ENCODE measurements at places on chromosomes 6 and 20. TPM values are rescaled to one million over a fixed set of nuclear protein-coding genes. Genes with fewer than 3 reads are reported as not detected.
A peak's percentile ranks its signal among the peaks of the same experiment; 100 is the strongest.

The FAM217A gene
- total RNA-seq, result not detected

DNA sequence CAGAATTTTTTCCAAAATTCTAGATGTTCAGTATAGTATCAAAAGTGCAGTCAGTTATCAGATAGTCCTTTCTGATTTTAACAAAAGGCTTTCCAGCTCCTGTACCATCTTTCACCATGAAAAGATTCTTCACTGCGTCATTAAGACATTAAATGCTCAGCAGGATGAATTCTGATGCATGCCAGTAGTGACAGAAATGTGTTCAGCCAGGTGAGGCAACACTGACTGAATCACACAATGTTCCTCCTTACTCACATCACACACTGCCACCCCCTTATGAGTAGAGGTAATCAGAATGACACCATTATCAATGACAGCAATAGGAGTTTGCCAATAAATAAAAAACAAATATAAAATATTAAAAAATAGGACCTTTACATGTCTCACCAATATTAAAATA lies 426.6 kb upstream of the PLCB4 start:
- DNase-seq, result no peak

The ALDH8A1 gene
- total RNA-seq, result 1.0 TPM

The IMPG1 gene
- total RNA-seq, result not detected

GRCh38 chr6:99362678-99363268 lies 13.3 kb upstream of the FAXC start:
- DNase-seq, result no peak

- DNase-seq, result no peak
These were observed 17.6 kb upstream of the SLC22A3 start for GRCh38 chr6:160330619-160331018.

The SMLR1 gene
- total RNA-seq, result not detected

The TMEM74B gene
- not detected for total RNA-seq

GRCh38 chr6:164025180-164025579 lies 610.7 kb downstream of the QKI start:
- DNase-seq, result no peak

The MUC22 gene
- not detected for total RNA-seq

The SPTLC3 gene
- 1.2 TPM for total RNA-seq

GRCh38 chr6:87181903-87182302 lies 26.5 kb downstream of the ZNF292 start:
- no peak for DNase-seq

GRCh38 chr20:58646703-58647102 lies 4.4 kb upstream of the STX16 start:
- no peak for DNase-seq

GRCh38 chr6:168864541-168865460 lies 388.8 kb downstream of the THBS2 start:
- no peak for DNase-seq

The UFL1 gene
- 23.7 TPM for total RNA-seq

GRCh38 chr6:169850154-169850553 lies 98.7 kb downstream of the ERMARD start:
- no peak for DNase-seq

The MCHR2 gene
- not detected for total RNA-seq

GRCh38 chr20:10169752-10170151 lies 48.9 kb upstream of the SNAP25 start:
- DNase-seq, result no peak

DNA sequence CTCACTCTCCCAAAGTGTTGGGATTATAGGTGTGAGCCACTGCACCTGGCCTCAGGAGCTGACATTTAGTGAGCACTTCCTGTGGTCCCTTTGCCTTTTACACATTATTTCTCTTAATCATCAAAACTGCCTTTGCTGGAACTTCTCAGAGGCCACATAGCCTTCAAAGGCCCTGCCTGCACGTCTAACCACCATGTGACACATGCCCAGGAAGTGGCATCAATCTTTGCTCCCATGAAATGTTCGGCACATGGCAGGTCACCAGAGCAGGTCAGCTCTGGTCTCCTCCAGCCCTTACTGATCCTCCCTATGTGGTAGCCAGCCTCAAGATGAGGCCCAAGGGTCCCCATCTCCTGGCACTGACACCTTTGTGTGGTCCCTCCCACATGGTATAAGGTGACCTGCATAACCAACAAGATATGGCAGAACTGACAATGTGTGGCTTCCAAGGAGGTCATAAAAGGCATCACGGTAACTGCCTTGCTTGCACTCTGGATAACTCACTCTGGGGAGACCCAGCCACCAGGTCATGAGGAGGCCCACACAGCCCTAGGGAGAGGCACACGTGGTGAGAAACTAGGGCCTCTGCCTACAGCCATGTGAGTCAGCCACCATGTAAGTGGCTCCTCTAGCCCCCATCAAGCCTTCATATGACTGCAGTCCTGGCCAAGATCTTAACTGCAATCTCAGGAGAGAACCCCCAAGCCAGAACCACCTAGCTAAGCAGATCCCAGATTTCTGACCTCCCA lies 28.8 kb upstream of the HMGA1 start:
- no peak for DNase-seq

DNA sequence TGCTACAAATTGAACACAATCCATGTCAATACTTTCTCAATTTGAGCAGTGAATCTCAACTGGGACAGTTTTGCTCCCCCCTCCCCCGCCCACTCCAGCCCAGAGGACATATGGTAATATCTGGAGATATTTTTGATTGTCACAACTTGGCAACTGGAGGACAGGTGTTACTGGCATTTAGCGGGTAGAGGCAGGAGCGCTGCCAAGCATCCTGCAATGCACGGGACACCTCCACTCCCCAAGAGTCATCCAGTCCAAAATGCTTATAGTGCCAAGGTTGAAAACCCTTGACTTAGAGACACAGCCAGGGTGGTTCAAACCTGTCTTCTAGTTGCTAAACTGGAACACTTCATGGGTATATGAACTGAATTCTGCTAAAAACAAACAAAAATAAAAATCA lies 26.9 kb upstream of the LRRC1 start:
- DNase-seq, result no peak

The DEFB125 gene
- total RNA-seq, result not detected

The CLVS2 gene
- not detected for total RNA-seq

The GTSF1L gene
- total RNA-seq, result not detected

DNA sequence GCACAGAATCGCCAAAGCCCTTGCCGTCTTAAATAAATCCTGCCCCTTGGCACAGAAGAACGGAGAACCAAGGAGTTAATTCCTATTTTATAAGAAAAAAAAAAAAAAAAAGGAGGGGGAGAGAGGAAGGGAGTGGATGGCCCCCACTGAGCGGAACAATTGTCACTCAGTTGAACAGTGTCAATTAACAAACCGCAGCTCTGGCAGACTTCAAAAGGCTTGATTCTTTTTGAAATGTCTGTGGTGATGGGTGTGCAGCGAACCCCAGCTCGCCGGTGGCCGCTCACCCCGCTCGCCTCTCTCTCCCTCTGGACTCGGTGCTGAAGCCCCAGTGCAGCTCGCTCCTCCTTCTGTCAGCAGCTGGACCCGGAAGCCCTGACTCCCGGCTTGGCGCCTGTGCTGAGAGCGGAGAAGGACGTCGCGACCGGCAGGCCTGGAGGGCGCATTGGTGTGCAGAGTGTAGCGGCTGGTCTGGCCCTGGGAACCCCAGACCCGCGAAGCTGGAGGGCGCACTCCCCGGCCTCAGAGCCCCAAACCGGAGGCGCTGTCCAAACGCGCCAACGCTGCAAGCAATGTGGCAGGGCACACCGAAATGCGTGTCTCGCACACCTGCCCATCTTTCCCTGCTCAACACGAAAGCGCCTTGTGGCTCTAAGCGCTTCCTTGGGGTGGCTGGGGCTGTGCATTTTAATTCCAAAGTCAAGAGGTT lies 3.4 kb downstream of the LINC00237 start:
- DNase-seq, result peak; percentile 48

DNA sequence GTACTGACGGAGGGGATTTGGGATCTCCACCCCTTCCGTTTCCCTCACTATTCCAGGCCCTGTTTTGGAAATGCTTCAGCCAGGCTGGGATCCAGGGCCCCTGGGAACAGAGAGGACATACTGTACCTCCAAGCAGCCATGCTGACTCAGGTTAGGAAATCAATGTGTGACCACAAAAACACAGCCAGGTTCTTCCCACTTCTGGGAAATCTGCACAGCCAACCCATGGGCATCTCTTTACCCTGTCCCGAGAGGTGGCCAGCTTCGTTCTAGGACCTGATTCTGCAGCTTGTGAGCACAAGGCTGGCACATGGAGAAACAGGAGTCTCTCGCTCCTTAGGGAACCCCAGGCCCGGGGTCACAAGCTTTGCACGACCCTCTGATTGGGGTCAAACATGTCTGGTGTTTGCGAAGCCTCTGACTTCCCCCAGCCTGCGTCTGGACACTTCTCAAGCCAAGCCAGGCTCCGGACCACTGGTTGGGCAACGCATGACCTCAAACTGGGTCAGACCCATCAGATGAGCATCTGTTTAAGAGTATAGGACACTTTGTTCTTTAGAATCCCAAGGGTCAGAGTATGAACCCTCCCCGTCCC lies 8.3 kb upstream of the TTPAL start:
- DNase-seq, result no peak

DNA sequence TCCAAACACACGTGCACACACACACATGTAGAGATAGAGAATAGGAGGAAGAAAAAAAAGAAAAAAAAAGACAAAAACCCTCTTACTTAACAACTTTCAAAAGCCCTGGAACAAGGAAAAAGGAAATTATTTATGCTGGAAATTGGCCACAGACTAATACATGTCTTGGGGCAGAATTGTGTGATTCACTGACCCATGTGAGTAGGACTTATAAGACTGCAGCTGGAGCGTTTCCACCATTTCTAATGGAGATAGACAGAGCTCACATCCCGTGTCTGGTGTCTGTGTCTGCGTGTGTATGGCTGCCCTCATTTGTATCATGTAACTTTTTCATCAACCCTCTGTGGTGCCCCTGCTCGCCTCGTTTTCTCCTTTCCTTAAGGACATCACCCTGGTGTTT lies 99.8 kb upstream of the PDE10A start:
- no peak for DNase-seq

The LY6G6D gene
- total RNA-seq, result not detected

The PACSIN1 gene
- total RNA-seq, result 1.7 TPM

DNA sequence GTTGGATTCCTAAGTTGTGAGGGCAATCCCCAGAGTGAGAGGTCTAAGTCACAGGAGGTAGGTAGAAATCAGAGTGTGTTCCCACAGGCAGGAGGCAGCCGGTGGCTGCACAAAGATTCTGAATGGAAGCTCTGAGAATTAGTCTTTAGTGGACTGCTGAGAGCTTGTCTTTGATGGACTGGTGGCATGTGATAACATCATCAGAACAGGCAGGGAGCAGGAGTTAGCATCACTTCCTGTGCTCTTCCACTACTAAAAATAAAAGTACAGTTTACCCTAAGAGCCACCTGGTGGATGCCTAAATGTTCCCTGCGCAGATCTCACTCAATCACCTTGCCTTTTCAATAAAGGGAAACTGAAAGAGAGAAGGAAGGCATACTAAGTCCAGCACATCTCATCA lies 294.6 kb upstream of the POU3F2 start:
- no peak for DNase-seq

- no peak for DNase-seq
These were observed 109.0 kb downstream of the RIN2 start for GRCh38 chr20:19867074-19867473.

The CEP57L1 gene
- total RNA-seq, result 22.5 TPM

DNA sequence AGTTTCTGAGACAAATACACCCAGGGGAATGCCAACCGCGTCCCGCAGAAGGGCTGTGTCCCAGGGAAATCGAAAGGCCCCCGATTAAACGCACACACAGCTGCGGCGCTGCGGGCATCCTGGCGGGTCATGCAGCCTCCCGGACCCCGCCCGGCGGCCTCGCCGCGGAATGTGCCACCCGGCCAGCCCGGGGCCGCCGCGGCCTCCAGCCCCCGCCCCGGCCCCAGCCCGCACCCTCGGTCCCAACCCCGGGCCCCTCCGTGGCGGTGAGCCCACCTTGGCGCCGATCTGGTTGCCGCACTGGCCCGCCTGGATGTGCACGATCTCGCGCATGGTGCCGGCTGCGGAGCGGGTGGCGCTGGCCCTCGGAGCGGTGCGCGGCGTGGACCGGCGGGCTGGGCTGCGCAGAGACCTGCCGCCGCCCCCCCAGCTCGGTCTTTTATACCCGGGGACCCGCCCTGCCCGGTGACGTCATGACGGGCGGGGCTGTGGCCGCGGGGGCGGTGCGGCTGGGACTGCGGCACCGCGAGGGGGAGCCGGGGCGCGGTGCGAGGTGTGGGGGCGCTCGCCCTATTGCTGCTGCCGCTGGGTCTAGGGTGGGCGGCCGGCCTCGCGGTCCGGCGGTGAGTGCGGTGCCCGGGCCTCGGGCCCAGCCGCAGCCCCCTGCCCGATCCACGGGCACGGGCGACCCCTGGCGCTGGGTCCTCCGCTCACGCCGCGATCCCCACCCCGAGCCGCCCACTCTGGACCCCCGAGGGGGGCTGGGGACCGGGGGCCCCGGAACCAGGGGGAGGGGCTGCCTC lies at the start of gene TUBB2A:
Gene TUBB2A, minus strand, starts transcription at position 414 of the 803 bp plus-strand sequence. Its CDS starts 81 bp downstream, at position 333.
- peak; percentile 77 for DNase-seq

The ATP9A gene
- total RNA-seq, result 0.50 TPM

- DNase-seq, result peak; percentile 76
These were observed at the start of gene FBXO9 for GRCh38 chr6:53065266-53066076. TSS of gene FBXO9 (plus strand) at chr6:53065404. CDS start at chr6:53065790, 386 bp downstream.

DNA sequence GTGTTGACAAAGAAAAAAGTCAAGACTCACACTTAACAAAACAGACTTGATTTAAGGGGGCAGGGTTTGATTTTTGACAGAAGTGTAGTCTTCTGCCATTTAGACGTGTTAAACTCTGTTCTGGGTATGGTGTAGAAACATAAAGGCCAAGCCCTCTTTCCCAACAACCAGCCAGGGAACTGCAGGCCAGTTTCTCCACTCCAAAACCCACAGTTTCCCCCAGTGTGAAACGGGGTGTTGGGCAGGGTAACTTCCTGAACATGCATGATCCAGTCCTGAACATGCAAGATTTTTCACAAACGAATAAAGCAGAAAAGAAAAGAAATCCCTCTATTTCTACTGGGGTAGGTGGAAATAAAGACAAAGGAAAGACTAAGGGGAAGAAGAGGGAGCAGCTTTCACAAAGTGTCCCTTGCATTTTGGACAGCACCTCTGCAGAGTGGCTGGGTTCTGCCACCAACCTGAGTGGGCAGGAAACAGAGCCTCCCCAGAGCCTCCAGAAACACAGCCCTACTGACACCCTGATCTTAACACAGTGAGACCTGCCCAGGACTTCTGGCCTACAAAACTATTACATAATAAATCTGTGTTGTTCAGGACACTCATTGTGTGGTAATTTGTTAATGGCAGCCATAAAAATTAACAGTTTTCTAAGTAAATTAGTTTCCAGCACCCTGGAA lies 7.5 kb downstream of the APMAP start:
- no peak for DNase-seq
